Osteoblast (primary cell): ENCODE measurements at places on chromosomes 1 and 21. TPM values are rescaled to one million over a fixed set of nuclear protein-coding genes. Genes with fewer than 3 reads are reported as not detected.
A peak's percentile ranks its signal among the peaks of the same experiment; 100 is the strongest.

DNA sequence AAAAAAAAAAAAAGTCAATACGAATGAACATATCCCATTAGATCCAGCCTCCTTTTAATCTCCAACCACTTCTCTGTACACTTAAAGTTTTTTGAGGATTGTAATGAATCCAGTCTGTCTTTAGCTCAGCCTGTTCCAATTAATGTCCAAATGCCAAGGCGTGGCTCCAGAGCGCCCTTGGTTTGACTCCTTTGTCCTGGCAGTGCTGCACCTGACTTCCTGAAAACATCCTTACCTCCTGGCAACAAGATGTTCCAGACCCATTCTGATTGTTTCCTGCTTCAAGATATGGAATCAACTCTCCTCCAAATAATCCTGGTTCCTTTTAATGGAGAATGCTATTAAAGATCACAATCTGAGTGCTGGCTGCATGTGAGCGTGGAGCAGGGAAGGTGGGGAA is 74.1 kb upstream of the FAM20B start:
- H3K4me3 ChIP-seq: no peak overlapping the region
- DNase-seq: no peak
- H3K4me1 ChIP-seq: no peaks in the 10 kb centered on the region
- peaks cover 3% of the 10 kb centered on the region for H3K27me3 ChIP-seq
- H3K36me3 ChIP-seq: no peaks in the 10 kb centered on the region

Gene FAM151A
- total RNA-seq: not detected in 2 replicates

DNA sequence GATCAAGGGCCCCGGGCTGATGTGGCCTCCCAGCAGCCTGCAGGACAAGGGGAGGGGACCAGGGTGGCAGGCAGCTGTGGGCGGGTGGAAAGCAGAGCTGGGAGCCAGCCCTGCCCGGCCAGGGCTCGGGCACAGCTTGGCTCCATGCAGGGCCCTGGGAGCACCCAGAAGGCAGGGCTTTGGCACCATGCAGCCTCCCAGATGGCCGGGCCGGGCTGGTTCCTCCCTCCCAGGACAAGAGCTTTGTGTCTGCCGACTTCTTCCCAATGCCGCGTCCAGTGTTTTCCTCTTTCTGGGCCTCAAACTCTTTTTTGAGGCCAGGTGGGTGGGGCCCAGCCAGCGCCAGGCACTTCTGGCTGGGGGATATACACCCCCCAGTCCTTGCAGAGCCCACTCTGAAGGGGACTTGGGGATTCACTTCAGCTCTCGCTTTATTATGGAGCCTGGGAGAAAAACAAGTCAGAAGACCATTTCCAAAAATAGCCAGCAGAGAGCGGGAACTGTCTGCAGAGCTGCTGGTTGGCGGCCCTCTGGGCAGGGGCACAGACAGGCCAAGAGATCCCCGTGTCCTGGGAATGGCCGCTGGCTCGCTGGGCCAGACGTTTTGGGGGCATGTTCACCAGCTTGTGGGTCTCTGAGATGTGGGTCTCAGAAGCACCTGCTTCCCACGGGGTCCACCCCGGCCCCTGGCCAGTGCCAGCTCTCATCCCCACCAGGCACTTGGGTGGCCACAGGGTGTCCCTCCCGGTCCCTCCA is 103.8 kb upstream of the ARHGEF16 start:
- no peaks in the 10 kb centered on the region for H3K27me3 ChIP-seq
- no peak overlapping the region for H3K27ac ChIP-seq
- no peaks in the 10 kb centered on the region for H3K36me3 ChIP-seq
- H3K4me1 ChIP-seq: no peaks in the 10 kb centered on the region
- peak; percentile 97 for DNase-seq
- H3K4me3 ChIP-seq: peak overlapping the region; percentile 25

DNA sequence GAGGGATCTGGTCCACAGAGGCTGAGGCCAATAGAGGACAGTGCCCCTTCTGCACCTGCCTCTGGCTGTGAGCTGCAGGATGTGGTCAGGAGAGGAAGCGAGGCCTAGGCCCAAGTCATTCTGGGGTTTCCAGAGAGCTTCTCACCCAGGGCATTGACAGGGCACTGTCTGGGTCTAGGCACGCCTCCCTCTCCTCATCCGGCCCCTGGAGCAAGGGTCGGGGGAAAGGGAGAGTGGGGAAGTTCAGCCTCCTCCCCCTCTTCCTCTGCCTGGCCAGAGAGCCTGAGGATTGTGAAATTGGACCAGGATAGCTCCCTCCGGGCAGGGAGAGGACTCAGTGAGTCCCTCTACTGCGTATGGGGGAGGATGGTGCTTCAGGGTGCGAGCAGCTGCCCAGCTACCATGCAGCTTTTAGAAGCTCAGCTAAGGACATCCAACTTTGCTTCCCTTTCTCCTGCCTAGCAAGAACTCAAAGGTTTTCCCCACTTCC is 6.3 kb upstream of the INAVA start:
- no peak overlapping the region for H3K27ac ChIP-seq
- H3K4me1 ChIP-seq: no peaks in the 10 kb centered on the region
- no peak for DNase-seq
- H3K4me3 ChIP-seq: no peak overlapping the region

- DNase-seq: no peak
- H3K27me3 ChIP-seq: peaks cover 3% of the 10 kb centered on the region
- no peak overlapping the region for H3K4me3 ChIP-seq
- no peaks in the 10 kb centered on the region for H3K36me3 ChIP-seq
- no peak overlapping the region for H3K27ac ChIP-seq
- H3K4me1 ChIP-seq: no peaks in the 10 kb centered on the region
Observed at GRCh38 chr1:31133368-31133767, 67.9 kb upstream of the PUM1 start.

DNA sequence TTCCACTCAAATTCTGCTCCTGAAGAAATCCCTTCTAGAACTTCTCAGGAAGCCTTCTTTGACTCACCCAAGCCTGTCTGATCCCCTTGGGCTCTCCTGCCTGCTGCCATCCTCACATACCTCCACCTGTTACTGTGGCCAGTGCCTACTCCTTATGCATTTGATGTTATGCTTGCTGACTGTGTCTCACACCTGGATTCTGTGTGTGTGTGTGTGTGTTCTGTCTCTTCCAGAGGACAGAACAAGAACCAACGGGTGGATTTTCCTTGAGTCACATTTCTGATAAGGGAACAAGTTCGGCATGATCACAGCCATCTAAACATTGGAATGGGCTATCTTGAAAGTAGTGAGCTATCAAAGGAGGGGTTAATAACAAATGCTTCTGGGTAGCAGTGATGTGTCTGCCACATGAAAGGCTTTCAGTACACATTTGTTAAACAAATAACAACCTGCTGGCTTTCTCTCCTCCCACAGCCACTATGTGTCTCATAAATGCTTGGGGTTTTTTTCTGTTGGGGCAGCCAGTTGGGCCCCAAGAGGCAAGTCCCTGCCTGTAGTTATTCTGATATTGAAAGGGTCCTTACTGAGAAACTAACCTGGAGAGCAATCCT is 8.9 kb upstream of the GPR37L1 start:
- H3K27ac ChIP-seq: no peak overlapping the region
- H3K36me3 ChIP-seq: no peaks in the 10 kb centered on the region
- H3K4me1 ChIP-seq: peaks cover 7% of the 10 kb centered on the region
- no peak overlapping the region for H3K4me3 ChIP-seq
- H3K27me3 ChIP-seq: no peaks in the 10 kb centered on the region

DNA sequence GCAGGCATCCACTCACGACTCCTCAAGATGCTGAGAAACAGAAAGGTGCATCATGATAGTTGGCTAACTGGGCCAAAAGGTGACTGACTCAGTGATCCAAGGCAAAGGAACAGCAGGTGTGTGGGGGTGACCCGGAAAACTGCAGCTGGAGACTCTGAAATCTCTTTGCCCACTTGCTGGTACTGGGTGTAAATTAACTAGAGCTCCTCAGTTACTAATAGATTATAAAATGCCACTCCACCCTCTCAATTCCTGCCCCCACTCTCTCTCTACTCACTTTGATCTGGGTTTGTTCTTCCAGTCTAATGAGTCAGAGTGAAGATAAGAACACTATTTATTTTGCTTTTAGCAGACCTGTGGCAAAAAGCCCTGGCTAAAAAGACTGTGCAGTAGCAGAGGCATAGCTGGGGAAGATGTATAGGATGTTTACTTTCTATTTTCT is 7.2 kb upstream of the PIGC start:
- no peak for DNase-seq
- H3K4me1 ChIP-seq: peaks cover 13% of the 10 kb centered on the region
- H3K36me3 ChIP-seq: no peaks in the 10 kb centered on the region
- H3K4me3 ChIP-seq: no peak overlapping the region
- no peaks in the 10 kb centered on the region for H3K27me3 ChIP-seq
- H3K27ac ChIP-seq: no peak overlapping the region

Gene HSPA6
- 0.36 and 0.88 TPM in 2 replicates for total RNA-seq

DNA sequence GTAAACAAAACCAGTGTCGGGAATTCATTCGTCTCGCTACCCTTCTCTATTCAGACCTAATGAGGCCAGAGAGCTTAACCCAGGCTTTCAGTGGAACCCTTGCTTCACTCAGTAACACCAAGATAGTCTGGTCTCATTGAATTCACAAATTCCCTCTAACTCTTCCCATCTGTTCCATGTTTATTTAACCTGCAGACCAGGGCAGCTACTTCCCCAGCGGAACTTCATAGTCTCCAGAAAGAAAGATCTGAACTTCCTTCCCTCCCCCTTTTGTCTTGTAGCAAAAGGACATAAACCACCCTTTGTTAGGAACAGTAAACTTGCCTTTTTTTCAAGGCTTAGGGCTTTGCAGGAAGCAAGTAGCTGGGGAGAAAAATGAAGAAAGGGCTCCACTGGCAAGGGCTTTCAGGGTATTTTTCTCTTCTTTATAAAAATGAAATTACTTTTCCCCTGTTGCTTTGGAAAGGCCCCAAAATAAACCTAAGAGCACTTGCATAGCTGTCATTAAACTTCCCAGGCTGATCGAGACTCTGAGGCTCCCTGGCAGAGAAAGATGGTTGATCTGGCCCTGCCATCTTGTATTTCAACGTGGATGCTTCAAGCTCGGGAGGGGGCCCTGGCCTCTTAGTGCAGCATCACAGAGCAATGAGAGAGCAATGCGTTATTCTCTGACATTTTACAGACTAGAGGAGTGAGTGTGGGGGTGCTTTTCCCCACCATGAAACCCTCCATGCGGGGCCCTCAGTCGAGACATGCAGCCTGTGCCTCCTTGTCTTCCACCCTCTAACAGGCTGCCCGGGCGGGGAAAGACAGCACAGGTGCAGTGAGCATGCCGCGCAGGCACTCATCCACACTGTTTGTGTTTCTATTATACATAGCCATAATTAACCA is 30.0 kb downstream of the MIS18A start:
- no peak overlapping the region for H3K4me3 ChIP-seq
- no peaks in the 10 kb centered on the region for H3K36me3 ChIP-seq
- peaks cover 31% of the 10 kb centered on the region for H3K27me3 ChIP-seq

DNA sequence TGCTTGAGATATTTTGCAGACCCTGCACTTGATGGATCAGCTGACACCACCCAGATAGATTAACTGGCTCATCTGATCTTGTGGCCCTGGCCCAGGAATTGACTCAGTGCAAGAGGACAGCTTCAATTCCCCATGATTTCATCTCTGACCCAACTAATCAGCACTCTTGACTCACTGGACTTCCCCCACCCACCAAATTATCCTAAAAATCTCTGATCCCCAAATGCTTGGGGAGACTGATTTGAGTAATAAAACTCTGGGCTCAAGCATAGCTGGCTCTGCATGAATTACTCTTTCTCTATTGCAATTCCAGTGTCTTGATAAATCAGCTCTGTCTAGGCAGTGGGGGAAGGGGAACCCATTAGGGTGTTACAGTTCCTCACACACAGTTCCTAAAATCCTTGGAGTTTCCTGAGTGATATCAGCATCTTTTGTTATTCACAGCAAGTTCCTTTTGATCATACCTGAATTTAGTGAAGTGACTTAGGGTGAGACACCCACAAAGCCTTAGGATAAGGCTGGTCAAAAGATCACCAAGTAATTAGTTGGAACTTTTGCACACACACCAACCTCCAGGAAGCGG is 104.2 kb downstream of the COP1 start:
- DNase-seq: no peak
- H3K4me1 ChIP-seq: peaks cover 4% of the 10 kb centered on the region

DNA sequence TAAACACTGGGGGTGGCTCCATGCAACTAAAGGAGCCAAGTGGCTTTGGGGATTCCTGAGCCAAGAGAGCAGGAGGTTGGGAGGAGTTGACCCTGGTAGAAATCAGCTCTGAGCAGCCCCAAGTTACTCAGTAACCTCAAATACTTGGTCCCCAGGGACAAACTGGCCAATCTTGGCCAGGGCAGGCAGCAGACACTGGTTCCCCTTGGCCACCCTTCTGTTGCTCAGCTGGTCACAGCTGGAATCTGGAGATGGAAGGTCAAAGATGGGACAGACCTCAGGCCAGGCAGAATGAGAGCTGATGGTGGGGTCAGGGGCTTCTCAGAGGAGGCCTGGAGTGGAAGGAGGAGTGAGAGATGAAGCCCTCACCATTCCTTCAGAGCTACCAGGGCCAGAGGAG is 3.3 kb upstream of the RHBG start:
- H3K27ac ChIP-seq: no peak overlapping the region
- peaks cover 7% of the 10 kb centered on the region for H3K4me1 ChIP-seq
- no peak for DNase-seq
- no peak overlapping the region for H3K4me3 ChIP-seq
- no peaks in the 10 kb centered on the region for H3K36me3 ChIP-seq
- H3K27me3 ChIP-seq: peaks cover 33% of the 10 kb centered on the region

DNA sequence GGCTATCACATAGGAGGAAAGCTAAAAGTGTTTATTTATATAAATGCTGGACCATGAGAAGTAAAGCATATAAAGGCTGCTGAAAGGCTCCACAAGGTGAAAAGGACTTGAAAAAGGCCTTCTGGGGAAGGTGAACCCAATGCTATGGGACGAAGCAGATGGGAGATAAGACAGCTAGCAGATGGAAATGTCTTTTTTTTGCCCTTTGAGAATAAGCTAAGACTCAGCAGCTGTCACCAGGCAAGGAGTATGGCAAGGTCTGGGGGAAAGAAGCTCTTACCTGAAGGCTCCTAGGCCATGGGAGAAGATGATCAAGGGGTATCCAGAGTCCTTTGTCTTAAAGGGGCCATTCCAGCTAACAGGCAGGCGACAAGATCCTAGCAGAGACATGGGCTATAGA is 9.9 kb downstream of the PAFAH2 start:
- no peak overlapping the region for H3K27ac ChIP-seq
- H3K4me1 ChIP-seq: peaks cover 7% of the 10 kb centered on the region
- H3K27me3 ChIP-seq: no peaks in the 10 kb centered on the region
- DNase-seq: no peak
- no peak overlapping the region for H3K4me3 ChIP-seq

GRCh38 chr1:176543360-176544129 is 80.6 kb downstream of the PAPPA2 start:
- H3K4me3 ChIP-seq: no peak overlapping the region
- H3K27me3 ChIP-seq: no peaks in the 10 kb centered on the region
- no peak for DNase-seq
- H3K4me1 ChIP-seq: no peaks in the 10 kb centered on the region
- H3K36me3 ChIP-seq: no peaks in the 10 kb centered on the region
